Umbilical cord (tissue), 2 donors: ENCODE measurements at places on chromosomes 12 and 14.

DNA sequence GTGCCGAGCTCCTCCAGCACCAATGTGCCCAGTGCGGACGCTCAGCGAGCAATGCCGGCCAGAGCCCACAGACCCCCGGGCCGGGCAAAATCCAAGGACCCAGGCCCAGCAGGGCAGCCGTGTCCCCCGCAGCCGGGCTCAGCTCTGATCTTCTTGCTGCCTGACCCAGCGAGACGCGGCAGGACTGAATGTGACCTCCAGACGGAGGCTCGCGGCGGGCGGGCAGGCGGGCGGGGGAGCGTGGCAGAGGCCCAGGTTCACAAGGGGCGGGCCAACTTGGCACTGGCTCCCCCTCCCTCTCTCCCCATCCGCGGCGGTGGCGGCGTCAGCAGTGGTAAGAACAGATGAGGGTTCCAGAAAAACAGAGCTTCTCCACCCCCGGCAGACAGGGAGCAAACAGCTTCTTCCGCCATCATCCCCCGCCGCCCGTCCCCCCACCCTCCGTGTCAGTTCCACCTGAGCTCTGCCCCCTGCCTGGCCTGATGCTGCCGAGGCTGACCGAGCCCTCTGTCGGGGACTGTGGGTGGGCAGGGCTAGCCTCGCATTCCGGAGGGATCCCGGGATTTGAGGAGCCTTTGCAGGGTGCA, 94.3 kb downstream of the RFLNA start:
- peak; percentile 89 for DNase-seq

DNA sequence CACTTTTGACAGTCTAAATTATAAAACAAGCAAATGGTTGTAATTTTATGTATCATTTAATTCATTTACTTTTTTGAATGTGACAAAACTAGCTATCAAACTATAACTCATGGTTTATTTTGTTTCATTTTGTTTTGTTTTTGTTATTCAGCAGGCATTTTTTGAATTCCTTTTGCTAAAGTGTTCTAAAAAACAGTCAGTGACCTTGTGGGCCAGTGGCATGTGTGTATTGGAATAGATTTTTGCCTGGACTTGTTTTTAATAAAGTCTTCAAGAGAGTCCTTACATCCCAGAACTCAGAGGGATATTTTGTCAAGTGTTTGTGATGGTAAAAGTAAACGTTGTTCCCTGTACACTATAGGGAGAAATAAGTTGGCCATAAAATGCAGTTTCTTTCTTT, 369.7 kb upstream of the SYT1 start:
- no peak for DNase-seq

DNA sequence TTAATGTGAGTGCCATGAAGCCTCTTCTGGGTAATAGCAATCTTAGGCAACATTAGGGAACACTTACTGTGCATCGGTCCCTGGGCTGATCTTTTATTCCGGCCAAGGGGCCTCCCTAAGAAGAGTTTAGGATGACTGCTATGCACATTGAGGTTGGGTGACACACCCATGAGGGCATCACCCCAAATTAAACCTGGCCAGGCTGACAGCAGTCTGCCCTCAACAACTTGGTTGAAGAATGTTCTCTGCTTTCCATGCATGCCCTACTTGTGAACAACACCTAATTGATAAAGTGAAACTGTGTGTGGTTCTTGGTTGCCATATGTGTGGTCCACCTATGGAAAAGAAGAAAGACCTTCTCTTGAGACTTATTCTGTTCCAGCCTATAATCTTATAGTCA, 1098.0 kb downstream of the BCL11B start:
- no peak for DNase-seq

GRCh38 chr14:32085845-32086383, 8.8 kb downstream of the ARHGAP5 start:
- no peak for DNase-seq

DNA sequence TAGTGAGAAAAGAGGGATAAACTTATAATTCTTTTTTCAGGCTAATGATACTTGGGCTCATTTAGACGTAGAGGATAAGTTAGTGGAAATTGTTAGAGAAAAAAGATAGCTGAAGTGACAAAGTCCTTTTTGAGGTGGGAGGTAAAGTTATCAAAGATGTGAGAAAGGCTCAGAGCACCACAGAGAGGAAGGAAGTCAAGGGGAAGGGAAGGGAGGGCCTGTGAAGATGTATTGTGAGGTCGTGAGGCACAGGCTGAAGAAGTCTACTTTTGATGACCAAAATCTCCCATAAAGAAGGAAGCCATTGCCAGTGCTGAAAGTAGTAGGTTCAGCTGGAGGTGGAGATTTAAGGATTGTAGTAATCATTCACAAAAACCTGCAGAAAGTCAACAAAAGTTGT, 19.4 kb upstream of the PTGDR start:
- DNase-seq, result no peak

GRCh38 chr12:11730299-11731041, 81.0 kb downstream of the ETV6 start:
- DNase-seq, result peak; percentile 52

GRCh38 chr12:22272335-22273151, 62.0 kb downstream of the ST8SIA1 start:
- DNase-seq, result no peak

DNA sequence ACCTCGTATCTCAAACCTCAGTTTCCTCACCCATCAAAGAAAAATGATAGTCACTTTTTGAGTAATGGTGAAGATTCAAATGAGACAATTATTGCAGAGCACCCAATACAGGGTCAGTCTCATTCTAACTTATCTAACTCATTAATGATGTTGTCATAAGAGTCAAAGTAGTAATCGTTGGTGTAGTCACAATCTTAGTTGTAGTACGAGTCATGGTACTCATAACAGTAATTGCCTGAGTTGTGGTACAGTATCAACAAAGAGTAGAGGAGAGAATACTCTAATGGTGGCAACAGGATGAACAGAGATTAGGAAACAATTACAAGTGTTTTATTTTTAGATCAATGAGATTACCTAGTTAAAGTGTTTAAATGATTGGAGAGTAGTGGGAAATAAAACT, 93.6 kb upstream of the TMTC2 start:
- no peak for DNase-seq

- no peak for DNase-seq
Observed at GRCh38 chr14:60904381-60904780, 76.5 kb downstream of the TRMT5 start.

- DNase-seq, result no peak
Observed at GRCh38 chr14:35245051-35245450, 47.1 kb upstream of the PSMA6 start.

DNA sequence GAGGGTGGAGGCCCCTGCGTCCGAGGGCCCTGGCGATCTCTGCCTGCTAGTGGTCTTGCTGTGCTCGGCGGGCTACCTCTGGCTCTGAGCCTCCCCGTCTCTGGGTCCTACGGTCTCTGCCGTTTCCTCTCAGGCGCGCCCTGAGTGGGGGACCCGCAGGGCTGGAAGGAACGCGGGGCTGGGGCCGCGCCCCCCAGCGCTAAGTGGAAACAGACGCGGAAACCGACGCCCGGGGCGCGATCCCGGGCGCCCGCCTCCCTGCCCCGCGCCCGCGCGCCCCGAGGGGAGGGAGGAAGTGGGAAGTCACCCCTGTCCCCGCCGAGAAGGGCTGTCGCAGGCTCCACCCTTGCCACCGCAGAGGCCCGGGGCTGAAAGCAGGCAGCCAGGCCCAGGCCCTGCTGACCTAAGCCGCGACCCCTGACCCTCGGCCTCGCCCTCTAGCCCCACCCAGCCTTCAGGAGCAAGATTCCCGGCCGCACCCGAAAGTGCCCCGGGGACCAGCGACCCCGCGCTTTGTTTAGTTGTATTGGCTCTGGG, 831 bp downstream of the CRIP1 start:
- DNase-seq, result no peak

GRCh38 chr12:74685385-74685784, 147.8 kb downstream of the ATXN7L3B start:
- DNase-seq, result no peak

GRCh38 chr12:94074980-94075629, 73.3 kb upstream of the PLXNC1 start:
- peak; percentile 83 for DNase-seq

- no peak for DNase-seq
Observed at GRCh38 chr12:3138941-3139511, 61.8 kb downstream of the TSPAN9 start.

- DNase-seq, result peak; percentile 36
Observed at GRCh38 chr12:65277994-65278575, 398 bp upstream of the MSRB3 start.
